Neural crest cell (in vitro differentiated cells): ENCODE measurements at places on chromosomes 13 and 19. TPM values are rescaled to one million over a fixed set of nuclear protein-coding genes. Genes with fewer than 3 reads are reported as not detected.

GRCh38 chr19:48218997-48219396 lies 36.7 kb downstream of the CARD8 start:
- H3K4me1 ChIP-seq: peaks cover 14% of the 10 kb centered on the region
- H3K27ac ChIP-seq: peak overlapping the region; percentile 78
- peaks cover 19% of the 10 kb centered on the region for H3K36me3 ChIP-seq
- H3K27me3 ChIP-seq: no peaks in the 10 kb centered on the region

GRCh38 chr13:51477149-51477548 lies 24.3 kb upstream of the INTS6 start:
- H3K27me3 ChIP-seq: no peaks in the 10 kb centered on the region
- DNase-seq: no peak
- H3K36me3 ChIP-seq: no peaks in the 10 kb centered on the region

DNA sequence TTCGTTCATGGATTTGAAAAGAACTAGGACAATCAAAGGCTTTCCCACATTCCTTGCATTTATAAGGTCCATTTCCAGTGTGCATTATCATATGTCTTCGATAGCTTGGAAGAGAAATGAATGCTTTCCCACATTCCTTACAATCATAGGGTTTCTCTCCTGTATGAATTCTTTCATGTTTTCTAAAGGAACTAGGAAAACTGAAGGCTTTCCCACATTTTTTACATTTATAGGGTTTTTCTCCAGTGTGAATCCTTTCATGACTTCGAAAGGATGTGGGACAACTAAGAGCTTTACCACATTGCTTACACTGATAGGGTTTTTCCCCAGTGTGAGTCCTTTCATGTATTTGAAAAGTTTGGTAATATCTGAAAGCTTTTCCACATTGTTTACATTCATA lies 19.8 kb downstream of the ZNF709 start:
- no peak overlapping the region for H3K4me3 ChIP-seq
- no peaks in the 10 kb centered on the region for H3K4me1 ChIP-seq
- no peak for DNase-seq
- H3K27me3 ChIP-seq: no peaks in the 10 kb centered on the region
- H3K36me3 ChIP-seq: peaks cover 68% of the 10 kb centered on the region

DNA sequence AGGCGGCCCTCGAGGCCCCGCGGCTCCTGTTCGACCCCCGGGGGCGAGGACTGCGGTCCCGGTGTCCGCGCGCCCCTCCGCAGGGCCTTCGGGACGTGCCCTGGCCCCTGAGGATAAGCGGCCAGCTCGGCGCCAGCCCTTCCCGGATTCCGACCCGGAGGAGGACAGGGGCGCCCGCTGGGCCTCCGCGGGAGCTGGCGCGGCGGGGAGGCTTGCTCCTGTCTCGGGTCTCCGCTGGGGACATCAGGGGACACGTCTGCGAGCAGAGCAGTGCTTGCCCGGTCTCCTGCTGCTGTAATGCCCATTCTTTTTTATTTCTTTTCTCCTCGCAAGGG lies 829 bp downstream of the B3GLCT start:
- peak; percentile 47 for DNase-seq
- peak overlapping the region; percentile 89 for H3K4me3 ChIP-seq
- H3K36me3 ChIP-seq: no peaks in the 10 kb centered on the region
- no peak overlapping the region for H3K27ac ChIP-seq
- peaks cover 28% of the 10 kb centered on the region for H3K4me1 ChIP-seq

Gene ZNF709
- total RNA-seq: 8.8 and 8.9 TPM in 2 replicates

DNA sequence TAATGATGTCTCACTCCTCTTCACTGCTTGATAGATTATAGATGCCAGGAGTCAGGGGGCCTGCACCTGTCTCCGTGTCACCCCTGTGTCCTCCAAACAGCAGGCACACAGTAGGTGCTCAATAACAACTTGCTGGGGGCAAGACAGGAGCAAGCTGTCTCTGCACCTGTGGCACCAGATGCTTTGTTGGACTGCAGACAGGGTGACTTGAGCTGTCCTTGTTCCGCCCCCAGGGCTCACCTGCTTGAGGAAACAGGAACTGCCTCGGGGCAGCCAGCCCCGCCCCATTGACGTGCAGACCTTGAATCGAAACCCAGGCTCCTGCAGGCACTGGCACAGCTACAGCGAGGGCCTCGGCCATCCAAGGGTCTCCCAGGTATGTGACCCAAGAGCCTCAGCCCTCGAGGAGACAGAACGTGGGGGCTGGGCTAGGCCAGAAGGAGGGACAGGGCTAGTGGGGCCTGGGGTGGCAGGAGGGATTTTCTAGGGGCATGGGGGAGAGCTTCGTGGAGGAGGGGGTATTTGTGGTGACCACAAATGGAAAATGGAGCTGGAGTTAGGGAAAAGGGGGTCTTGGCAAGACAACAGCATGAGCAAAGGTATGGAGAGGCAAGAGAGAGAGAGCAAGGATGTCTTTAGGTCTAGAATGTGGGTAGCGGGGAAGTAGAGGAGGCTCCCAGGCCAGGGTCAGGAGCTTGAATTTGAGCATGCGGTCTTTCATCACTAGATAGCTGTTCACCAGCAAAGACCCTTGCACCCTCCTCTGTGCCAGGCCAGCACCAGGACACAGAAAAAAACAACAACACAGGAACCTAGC lies at the start of gene HSH2D:
Gene HSH2D, plus strand, starts transcription at position 287 of the 817 bp plus-strand sequence. CDS start 5,066 bp downstream, outside the sequence.
- no peaks in the 10 kb centered on the region for H3K27me3 ChIP-seq
- H3K27ac ChIP-seq: no peak within 1 kb of the TSS
- no peak within 1 kb of the TSS for H3K4me3 ChIP-seq
- H3K36me3 ChIP-seq: no peaks in the 10 kb centered on the region
- no peak for DNase-seq
